ENCODE measurements at places on chromosomes 4 and X.

DNA sequence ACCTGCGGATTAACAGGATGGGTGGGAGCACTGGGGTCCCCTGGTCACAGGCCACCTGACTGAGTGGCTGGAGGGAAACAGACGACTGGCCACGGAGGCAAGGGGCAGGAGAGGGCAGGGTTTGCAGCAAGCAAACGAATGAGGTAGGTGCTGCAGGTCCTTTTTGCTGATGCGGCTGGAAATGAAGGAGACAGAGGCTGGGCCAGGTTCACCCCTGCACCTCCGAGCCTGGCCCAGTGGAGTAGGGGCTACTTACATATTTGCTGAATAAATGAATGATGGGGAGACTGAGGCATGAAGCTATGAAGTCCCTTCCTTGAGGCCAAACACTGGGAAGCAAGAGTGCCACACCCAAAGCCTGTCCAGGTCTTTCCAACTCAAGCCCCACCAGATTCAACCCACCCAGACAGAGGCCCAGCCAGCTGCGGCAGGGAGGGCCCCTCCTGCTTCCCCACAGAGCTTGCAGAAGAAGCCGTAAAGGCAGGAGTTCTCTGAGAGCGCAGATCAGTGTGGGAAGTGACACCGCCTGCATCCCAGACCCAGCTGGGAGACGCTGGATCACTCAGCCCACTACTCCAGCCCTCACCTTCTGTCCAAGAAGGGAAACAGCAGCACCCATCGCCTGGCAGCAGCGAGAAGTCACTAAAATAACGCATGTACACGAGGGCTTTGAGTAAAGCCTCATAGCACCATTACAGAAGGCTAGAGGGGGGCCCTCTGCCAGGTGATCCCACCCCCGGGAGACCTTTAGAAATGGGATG is 36.1 kb upstream of the C4orf50 start:
- DNase-seq: no peak

DNA sequence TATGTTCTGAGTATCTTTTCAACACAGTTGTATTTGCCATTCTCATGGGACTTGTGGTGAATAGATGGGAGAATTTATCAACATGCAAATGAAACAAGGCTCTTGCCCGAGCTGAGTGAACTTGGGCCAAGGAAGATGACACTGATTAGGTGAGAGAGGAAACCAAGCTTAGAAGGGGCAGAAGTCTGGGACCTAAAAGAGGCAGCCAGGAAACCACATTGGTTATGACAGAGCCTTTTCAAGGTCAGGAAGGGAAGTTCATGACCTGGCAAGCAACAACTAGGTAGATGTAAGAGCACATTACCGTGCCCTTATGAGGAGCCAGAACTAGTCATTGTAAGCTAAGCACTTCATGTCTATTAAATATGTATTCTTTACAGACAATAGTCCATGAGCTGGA is 590.3 kb downstream of the PACRGL start:
- no peak for DNase-seq

DNA sequence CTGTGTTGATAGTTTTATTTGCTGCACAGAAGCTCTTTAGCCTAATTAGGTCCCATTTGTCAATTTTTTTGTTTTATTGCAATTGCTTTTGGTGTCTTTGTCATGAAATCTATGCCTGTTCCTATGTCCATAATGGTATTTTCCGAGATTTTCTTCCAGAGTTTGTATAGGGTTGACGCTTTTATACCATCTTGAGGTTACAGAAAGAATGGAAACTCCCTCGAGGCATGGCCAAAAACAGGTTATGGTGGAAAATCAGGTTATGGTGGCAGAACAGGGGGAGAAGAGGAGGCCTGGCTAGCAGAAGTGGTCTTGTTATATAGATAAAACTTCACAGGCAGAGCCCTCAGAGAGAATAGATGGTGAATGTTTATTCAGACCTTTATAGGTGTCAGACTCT is 21.6 kb downstream of the OPHN1 start:
- DNase-seq: no peak

GRCh38 chrX:23935106-23935505 is 27.3 kb downstream of the CXorf58 start:
- DNase-seq: no peak

DNA sequence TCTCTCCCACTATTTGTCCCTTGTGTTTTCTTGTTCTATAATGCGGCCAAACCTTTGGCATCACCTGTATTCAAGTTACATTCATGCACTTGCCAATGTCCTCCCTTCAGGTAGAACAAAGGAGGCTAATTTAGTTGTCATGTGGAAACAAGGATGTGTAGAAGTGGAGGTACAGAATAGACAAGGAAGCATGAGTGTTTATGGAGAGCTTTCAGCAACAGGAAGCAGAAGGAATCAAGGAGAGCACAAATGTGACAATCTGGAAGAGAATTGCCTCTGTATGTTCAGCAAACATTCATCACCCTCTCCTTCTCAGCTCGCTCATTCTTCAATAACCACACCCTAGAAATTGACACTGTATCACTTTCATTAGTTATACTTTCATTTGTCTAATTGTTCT is 103.4 kb downstream of the SLC7A11 start:
- no peak for DNase-seq

GRCh38 chrX:118666521-118666920 is 60.9 kb upstream of the IL13RA1 start:
- no peak for DNase-seq

DNA sequence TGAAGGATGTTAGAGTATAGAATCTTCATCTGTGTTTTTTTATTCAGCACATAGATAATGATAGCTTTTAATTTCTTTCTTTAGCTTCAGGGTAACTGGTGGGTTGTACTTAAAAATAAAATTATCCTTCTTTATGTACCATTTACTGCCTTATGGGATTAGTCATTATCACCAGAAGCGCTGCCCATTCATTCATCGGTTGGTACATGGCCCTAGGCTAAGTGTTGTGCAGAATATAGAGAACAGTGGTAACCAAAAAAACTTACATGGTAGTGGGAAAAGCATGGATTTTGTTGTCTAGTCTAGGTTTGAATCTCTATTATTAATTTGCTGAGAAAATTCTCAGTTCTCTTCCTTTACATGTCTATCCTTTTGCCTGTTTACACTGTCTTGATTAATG is 43.5 kb upstream of the PDE5A start:
- DNase-seq: no peak

All from stimulated activated naive CD8-positive, alpha-beta T cell treated with anti-CD3 and anti-CD28 coated beads, Interleukin-15, amount 100 ng/mL, for 72 hours (primary cell).